ENCODE measurements at places on chromosomes 5 and 9. TPM values are rescaled to one million over a fixed set of nuclear protein-coding genes. Genes with fewer than 3 reads are reported as not detected.

Gene F2RL2
- total RNA-seq, result 4.0 TPM

Gene TRIM36
- total RNA-seq, result 32.7 TPM

Gene NUTM2G
- not detected for total RNA-seq

Gene SAXO1
- 0.05 TPM for total RNA-seq

Gene VAV2
- 21.4 TPM for total RNA-seq
